Adrenal gland (tissue), 19 donors: ENCODE measurements at places on chromosomes 5 and 9. TPM values are rescaled to one million over a fixed set of nuclear protein-coding genes. Genes with fewer than 3 reads are reported as not detected.

Gene IFNA21
- not detected for polyA plus RNA-seq

Gene GALNT10
- 7.3 TPM for polyA plus RNA-seq

Gene PCDHGC3
- 70.4 TPM for polyA plus RNA-seq

Gene BASP1
- 9.3 TPM for polyA plus RNA-seq

Gene SLC25A25
- 13.6 TPM for polyA plus RNA-seq

Gene PAEP
- polyA plus RNA-seq = not detected

Gene PCDHA9
- not detected for polyA plus RNA-seq

Gene GLDC
- polyA plus RNA-seq = 0.16 TPM

Gene PDGFRB
- polyA plus RNA-seq = 21.3 TPM

Gene RANBP17
- polyA plus RNA-seq = 5.5 TPM

Gene TEX48
- polyA plus RNA-seq = not detected

Gene CDH9
- polyA plus RNA-seq = 0.16 TPM

Gene ZNF366
- polyA plus RNA-seq = 0.24 TPM

Gene PCDHGA10
- polyA plus RNA-seq = 2.2 TPM

Gene TSSK1B
- not detected for polyA plus RNA-seq

Gene OR1J2
- not detected for polyA plus RNA-seq

Gene PDE8B
- 5.4 TPM for polyA plus RNA-seq

Gene GFI1B
- polyA plus RNA-seq = not detected

Gene PSAT1
- 31.7 TPM for polyA plus RNA-seq

Gene STK32A
- polyA plus RNA-seq = 5.2 TPM

Gene FOXI1
- not detected for polyA plus RNA-seq

Gene CD14
- 13.9 TPM for polyA plus RNA-seq

Gene SMIM33
- polyA plus RNA-seq = not detected

Gene LCN10
- 2.4 TPM for polyA plus RNA-seq

Gene MSMP
- polyA plus RNA-seq = 1.3 TPM

Gene RPL7A
- 3,598 TPM for polyA plus RNA-seq

Gene LCN9
- polyA plus RNA-seq = not detected
